ENCODE measurements at places on chromosomes 12 and 14.

DNA sequence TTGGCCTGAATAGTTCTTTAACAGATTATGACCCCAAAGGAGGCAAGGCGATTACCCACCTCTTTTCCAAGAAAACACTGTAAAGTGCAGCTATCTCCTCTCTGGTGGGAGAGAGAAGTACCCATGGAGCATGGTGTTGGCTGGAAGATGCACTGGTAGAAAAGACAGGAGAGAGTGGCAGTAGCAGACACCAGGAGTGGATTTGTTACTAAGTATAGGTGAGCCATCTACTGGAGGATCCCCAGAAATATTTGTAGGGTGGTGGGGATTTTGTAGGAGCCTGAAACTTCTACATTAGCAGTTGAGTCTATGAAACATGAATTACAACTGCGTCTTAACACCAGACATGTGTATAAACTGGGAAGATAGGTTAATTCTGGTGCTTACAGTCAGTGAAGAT lies 148.0 kb downstream of the SLC38A4 start:
- no peak for DNase-seq

- DNase-seq: no peak
Observed at GRCh38 chr12:545835-546234, 86.1 kb downstream of the B4GALNT3 start.

- no peak for DNase-seq
Observed at GRCh38 chr14:104086661-104087461, 1.4 kb downstream of the ASPG start.

DNA sequence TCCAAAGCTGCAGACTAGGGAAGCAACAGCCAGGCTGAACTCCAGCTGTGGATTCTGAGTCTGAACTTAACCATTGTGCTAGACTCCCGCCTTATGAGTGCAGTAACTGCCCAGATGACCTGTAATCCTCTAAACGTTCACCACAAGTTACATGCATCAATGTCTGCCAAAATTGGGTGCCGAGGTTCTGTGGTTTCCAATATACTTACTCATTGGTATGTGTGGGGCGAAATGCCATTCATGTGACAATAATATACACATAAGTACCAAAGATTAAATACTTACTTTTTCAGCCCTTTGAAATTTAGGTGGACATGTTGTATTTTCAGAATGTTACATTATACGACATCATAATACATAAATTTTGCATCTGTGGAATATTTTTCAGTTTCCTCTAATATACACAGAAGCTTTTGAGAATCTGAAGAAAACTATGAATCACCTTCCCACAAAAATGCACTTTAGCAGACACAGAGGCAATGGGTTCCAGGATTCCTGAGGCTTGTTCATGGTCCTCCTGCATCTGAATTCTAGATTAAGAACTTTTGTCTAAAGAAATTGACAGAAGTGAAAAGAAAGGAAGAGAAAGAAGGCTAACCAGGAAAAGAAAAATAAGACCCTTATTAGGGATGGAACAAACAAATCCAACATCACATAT lies 31.7 kb downstream of the GRIP1 start:
- no peak for DNase-seq

- DNase-seq: no peak
Observed at GRCh38 chr14:72709916-72710611, 183.8 kb downstream of the DPF3 start.

GRCh38 chr12:16348435-16349130 lies 1.1 kb downstream of the MGST1 start:
- no peak for DNase-seq
